EH (cell line): ENCODE measurements at places on chromosomes 13 and 19.

GRCh38 chr13:95896301-95896700 is 156.9 kb downstream of the UGGT2 start:
- peak; percentile 35 for DNase-seq

- DNase-seq: peak; percentile 96
These were observed 57.1 kb downstream of the ALOX5AP start for GRCh38 chr13:30792285-30793000.

DNA sequence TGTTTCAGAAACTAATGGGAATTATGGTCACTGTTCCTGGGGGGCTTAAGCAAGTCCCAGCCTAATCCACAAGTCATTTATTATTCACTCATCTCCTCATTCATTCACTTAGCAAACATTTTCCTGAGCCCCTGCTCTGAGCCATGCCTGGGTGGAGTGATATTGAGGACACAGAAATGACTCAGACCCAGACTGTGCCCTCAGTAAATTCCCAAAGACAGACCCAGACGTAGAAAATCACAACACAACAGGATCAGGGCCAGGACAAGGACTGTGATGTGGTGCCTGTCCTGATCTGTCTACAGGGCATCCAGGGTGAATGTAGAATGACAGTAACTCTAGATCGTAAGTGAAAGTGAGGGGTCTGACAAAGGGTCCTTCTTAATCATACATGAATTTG is 7.0 kb upstream of the SPACA6 start:
- DNase-seq: no peak

- DNase-seq: peak; percentile 51
These were observed 2.7 kb upstream of the GATAD2A start for GRCh38 chr19:19402656-19403372.

DNA sequence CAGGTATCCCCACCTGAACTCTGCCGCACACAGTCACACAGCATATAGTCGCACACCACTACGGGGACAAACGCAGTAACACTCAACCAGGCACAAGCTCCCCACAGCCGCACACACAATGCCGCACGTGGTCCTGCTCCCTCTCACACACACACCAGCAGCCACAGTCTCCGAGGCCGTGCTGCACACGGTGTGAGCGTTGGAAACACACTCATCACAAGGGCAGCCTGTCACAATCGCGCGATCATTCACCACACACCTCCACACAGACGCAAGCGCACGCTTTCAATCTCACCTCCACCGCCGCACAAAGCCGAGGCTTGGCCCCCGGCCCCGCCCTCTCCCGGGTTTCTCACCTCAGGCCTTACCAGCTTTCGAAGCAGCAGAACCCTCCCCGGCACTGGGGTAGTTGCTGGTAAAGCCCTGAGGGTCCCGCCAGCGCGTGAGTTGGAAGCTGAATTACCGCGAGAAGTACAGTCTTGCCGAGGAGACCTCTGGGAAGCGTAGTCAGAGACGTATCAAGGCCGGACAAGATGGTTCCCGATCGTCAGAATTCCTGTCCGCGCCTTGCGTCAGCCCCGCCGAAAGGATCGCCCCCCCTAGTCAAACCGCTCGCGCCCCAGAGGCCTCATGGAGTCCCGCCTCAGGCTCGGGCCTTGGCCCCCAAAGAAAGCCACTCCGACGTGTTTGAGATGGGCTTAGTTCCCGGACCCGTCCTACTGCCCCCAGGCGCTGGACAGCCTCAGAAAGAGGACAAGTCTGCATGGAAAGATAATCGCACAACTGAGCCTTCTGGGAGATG is at the start of gene ZNF566:
ZNF566 (minus strand) TSS at position 444 of the 802 bp plus-strand sequence. CDS start 13,004 bp downstream, outside the sequence.
- peak; percentile 96 for DNase-seq

DNA sequence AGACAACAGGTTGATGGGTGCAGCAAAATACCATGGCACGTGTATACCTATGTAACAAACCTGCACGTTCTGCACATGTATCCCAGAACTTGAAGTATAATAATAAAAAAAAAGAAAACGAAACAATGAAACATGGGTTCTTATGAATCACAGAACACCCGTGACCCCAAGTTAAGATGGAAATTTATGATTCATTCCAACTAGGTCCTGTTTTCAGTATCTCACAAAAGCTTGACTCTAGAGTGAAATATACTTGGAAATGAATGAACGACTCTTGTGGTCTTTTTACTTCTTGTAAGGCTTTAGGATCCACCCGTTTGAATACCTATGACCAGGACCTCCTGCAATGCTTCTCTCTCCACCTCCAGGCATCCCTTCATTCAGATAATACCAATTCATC is 3.5 kb upstream of the LILRB4 start:
- DNase-seq: no peak

- DNase-seq: no peak
These were observed 68.3 kb downstream of the DACH1 start for GRCh38 chr13:71798707-71799106.

- no peak for DNase-seq
These were observed 22.5 kb upstream of the POU2F2 start for GRCh38 chr19:42154471-42155323.
